ENCODE measurements at places on chromosomes 11 and 22.

DNA sequence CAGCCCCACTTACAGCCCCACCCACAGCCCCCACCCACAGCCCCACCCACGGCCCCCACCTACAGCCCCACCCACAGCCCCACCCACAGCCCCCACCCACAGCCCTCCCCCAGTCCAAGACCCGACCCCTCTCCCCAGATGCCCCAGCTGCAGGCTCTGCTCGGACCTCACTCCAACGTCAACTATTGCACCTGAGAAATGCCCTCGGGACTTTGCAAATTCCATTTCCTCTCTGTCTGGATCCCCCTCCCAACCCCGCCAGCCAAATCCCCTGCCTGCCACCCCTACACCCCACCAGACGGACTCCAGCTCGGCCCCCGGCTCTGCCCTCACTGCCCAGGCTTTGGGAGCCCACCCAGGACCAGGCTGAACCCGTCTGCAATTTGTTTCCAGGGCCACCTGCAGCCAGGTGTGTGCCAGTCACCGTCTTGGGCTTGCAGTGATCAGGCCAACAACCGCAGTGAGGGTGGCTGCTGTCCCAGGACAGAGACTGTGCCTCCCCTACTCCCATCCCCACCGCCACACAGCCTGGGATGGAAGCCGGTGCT, 662.8 kb downstream of the BRD1 start:
- DNase-seq, result no peak

- DNase-seq, result no peak
Observed at GRCh38 chr11:28834877-28835276, 726.7 kb downstream of the METTL15 start.

DNA sequence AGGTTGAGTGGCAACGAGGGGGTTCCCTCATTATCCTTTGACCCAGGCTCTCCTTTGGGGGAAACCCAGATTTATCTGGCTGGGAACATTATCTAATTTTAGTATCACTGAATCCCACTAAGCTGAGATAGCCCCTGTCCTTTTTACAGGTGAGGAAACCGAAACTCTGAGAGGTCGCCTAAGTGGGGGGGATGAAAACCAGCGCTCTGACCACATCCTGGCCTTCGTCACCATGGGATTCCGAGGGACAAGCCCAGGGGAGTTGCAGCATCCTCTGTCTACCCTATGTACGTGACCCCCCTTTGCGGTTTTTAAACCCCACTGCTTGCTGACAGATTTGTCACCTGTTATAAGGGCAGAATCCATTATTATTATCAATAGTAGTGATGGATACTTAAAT, 61.0 kb downstream of the ISX start:
- DNase-seq, result no peak

- DNase-seq, result no peak
Observed at GRCh38 chr11:79931692-79932091, 490.9 kb upstream of the TENM4 start.

DNA sequence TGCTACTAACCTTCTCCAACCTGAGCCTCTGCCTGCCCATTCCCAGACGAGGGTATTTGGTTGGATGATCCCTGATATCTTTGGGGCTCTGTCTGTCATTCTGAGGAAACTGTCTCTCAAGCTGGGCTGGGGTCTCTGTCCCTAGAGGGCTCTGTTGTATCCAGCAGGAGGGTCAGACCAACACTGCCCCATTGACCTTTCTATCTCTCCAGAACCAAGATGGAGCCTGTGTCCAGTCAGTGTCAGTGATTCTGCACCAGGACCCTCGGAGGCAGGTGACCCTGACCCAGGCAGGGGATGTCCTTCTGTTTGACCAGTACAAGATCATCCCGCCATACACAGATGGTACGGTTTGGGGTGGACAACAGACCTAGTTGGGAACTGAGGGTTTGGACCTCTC, 21.9 kb downstream of the OTOG start:
- DNase-seq, result no peak

DNA sequence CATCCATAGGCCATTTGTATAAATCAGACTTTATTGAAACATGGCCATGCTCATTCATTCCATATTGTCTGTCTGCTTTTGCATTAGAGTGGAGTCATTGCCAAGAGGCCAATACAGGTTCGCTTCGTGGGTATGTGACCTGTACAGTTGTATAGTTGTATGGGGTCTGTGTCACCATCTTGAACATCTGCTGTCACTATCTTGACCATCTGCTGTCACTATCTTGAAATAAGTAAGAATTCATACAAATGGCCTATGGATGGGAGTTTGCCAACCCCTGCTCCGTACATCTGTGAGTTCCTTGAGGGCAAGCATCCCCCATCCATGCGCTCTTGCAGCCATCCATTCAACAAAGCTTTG, 44.4 kb upstream of the ANO1 start:
- DNase-seq, result no peak

- no peak for DNase-seq
Observed at GRCh38 chr11:117834838-117835443, 10.4 kb upstream of the FXYD2 start.

DNA sequence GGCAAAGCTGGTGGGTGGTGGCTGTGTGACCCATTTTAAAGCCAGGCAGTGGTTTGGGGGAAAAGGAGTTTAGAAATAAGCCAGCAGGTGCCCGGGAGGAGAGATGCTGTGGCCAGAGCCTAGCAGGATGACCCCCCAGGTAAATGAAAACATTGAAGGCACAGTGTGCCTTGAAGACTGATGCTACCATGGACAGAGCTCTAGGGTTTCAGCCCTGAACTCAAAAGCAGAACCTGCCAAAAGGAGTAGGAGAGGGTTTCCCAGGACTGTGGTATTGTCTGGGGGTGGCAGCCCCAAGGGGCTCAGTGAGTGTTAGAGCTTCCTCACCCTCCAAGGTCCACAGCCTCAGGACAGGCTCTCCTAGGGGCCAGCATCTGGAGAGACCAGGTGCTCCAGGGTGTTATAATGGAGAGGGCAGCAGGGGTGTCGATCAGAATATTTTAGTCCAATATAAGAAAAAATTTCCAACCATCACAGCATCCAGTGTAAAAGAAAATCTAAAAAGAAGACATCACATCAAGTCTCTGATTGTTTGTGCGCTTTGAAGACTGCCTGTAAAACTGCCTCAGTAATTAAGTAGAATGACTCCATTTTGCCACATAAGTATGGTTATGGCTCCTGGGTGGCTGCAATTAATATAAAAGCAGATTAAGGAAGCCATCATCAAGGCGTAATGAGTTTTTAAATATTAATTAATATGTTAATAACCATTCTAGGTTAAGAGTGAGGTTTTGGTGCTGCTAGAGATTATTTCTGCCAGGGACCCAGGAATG, 88.6 kb upstream of the LMO1 start:
- DNase-seq, result no peak

- DNase-seq, result no peak
Observed at GRCh38 chr11:124538019-124538418, 5.4 kb downstream of the OR8B12 start.

- DNase-seq, result no peak
Observed at GRCh38 chr11:16946477-16947282, 67.5 kb downstream of the PLEKHA7 start.

DNA sequence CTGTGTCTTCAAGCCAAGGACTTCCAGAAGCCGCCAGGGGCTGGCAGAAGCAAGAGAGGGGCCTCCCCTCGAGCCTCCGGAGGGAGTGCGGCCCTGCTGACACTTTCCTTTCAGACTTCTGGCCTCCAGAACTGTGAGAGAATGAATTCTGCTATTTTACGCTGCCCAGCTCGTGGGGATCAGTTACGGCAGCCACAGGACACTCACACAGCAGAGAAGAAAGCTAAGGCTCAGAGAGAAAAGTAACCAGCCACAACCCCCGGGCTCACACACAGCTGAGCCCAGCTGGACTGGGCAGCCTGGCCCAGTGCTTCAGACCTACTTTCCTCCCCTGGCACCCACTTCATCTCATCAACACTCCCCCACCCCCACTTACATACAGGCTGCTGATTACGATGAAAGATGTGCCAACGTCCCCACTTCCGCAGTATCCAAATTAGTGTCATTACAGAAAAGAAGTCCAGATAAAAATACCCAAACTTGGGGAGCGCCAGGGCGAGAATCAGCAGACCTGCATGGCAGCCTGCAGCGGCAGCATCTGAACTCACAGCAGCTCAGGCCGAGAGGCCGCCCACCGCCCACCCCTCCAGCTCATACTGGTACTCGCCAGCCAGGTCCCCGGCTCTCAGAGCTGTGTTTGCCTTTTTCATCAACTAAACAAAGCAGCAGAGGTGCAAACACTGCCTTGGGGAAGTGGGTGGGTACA, 15.3 kb downstream of the PHF21B start:
- DNase-seq, result no peak

DNA sequence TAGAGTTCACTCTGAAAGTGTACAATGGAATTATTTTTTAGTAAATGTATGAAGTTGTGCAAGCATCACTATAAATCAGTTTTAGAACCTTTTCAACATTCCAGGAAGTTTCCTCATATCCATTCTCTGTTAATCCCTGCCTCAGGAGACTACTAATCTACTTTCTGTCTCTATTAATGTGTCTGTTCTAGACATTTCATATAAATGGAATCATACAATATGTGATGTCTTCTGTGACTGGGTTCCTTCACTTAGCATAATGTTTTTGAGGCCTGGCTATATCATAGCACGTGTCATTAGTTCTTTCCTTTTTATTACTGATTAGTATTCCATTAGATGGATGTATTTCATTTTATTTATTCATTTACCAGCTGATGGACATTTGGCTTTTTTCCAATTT, 17.1 kb downstream of the SYT9 start:
- DNase-seq, result no peak

DNA sequence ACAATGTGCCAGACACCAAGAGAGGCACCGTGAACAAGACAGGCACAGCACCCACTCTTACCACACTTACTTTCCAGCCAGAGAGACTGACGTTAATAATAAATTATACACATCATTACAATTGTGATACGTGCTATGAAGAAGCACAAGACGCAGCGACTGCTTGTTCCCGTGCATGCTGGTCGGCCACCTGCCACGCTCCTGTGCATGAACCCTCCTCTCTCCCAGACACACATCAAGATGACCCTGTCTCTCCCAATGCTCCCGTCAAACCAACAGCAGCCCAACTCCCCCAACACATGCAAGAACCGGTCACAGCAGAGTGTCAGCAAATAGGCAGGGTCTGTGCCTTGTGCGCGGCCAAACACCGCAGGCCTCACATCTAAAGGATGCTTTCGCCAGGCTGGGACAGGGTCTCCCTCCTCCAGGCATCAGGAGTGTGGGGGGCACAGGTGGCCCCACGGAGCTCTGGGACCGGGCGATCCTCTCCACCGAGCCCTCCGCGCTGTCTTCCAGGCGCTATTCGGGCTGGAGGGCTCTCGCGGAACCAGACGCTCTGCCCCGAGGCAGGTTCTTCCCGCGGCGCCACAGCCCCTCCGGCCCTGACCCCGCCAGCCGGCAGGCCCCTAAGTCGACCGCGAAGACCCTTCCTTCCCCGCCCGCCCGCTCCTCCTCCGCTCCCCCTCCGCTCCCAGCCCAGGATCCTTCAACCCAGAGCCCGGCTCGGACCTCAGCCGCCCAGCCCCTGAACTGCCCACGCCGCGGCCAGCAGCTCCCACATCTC, 533 bp downstream of the SERGEF start:
- peak; percentile 14 for DNase-seq

DNA sequence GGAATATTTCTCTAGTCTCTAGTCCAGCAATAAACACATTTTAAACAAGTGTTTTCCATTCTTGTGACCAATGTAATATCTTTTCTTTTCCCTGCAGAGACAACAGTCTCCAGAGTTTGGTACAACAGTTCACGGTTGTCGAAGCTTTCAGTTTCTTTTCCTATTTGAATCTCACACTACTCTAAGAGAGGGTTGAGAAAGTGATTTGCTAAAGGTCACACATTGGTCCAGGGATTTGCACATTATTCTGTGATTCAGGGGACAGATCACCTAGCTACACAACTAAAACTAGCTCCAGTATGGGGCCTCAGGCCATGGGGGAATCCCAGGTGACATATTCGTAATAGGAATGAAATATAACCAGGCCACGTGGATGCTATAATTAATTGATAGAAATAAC, 132.5 kb downstream of the HIPK3 start:
- DNase-seq, result no peak

Measured in CD4-positive, alpha-beta T cell treated with Interleukin-2 at 100 ng/mL for 4 hours (primary cell).